ENCODE measurements at places on chromosomes 3 and 15.
A peak's percentile ranks its signal among the peaks of the same experiment; 100 is the strongest.

GRCh38 chr3:53375019-53375418 is 27.7 kb upstream of the DCP1A start:
- DNase-seq: peak; percentile 79

DNA sequence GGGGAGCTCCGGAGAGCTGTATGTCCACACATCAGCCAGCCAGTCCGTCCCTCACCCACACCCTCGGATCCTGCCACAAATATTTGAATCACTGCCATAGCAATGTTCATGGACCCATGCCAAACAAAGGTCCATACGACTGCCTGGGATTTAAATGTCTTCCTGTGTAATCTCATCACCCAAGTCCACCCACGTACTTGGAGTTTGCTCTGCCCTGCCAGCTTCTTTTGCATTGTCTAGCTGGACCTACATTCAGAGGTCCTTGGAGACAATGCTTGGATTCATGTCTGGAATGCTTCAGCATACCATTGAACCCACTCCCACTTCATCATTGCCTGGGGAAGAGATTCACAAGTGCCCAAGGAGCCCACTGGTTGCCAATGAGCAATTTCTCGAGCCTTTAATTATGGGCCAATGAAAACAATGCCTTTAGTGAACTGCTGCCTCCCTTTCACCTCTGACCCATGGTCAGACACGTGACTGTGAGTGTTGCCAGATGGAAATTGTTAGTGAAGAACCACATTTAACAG is 90.4 kb upstream of the PHLDB2 start:
- no peak for DNase-seq

GRCh38 chr15:91153954-91154353 is 53.9 kb downstream of the SV2B start:
- DNase-seq: no peak

DNA sequence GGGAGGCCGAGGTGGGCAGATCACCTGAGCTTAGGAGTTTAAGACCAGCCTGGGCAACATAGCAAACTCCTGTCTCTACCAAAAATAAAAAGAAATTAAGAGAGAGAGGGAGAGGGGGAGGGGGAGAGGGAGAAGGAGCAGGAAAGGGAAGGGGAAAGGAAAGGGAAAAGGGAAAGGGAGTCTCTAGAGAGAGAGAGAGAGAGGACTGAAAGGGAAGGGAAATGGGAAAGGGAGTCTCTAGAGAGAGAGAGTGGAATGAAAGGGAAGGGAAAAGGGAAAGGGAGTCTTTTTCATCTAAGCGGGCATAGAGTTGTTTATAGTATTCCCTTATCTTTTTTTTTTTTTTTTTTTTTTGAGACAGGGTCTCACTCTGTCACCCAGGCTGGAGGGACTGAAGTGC is 148.1 kb downstream of the NEO1 start:
- no peak for DNase-seq

DNA sequence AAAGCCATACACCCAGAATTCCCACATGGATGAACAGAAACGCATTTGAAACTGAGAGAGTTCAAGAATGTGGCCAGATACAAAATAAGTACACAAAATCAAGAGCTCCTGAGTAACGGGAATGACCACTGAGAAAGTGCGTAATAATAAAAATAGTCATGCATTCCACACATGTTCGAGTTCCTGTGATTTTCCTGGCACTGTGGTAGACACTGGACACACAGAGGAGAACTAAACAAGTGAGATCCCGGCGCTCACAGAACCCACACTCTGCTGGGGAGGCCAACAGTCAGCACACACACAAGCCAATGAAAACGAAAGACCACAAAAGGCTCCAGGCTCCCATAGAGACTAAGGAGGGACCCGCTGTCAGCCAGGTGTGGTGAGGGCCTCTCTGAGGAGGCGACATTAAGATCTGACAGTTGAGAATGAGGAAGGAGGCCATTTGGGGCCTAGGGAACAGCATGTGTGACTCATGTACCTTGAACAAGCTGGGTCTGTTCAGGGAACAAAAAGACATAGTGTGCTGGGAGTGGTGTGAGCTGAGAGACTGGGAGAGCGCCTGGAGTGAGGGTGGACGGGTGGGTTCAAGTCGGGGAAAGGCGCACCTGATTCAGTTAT is 5.1 kb downstream of the FAM107A start:
- DNase-seq: no peak

DNA sequence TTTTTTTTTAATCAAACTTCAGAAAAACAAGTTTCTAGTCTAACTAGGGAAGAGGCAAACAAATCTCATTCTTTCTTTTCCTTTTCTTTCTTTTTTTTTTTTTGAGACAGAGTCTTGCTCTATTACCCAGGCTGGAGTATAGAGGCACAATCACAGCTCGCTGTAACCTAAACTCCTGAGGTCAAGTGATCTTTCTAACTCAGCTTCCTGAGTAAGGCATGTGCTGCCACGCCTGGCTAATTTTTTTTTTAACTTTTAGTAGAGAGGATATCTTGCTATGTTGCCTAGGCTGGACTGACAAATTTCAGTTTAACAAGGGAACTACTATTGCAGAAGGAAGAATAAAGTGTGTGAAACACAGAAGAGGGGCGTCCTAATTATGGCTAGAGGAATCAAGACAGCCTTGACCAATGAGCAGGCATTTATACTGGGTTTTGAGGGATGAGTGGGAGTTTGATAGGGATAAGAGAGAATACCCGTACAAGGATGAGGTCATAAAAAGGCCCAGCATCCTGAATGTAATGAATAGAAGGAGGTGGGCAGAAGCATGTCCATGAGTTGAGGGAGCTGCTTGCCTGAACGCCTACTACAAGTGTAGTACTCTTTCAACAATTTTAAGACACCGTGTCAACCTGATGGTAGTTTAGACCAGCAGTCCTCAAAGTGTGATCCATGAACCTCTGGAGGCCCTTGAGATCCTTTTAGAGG is 6.7 kb upstream of the ZFAND6 start:
- DNase-seq: no peak

DNA sequence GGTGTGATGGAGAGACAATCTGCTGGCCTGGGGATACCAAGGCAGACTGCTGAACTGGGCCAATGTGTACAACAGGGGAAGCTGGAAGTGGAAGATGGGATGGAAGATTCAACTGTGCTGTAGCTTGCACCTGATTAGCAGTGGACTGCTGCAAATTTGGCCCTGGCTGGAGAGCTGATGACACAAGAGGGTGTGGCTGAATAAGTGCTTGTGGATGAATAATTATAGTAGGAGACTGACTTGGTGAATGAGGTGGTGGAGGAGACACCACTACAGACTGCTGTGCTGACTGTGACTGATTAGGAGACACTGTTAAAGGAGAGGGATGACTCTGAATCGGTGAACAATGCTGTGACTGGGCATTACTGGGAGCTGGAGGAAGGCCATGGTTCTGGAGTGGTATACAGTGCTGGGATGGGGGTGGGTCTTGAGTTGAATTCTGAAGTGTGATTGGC is 52.5 kb downstream of the PHC3 start:
- no peak for DNase-seq
